ENCODE measurements at places on chromosomes 4 and X. TPM values are rescaled to one million over a fixed set of nuclear protein-coding genes. Genes with fewer than 3 reads are reported as not detected.

- DNase-seq: peak; percentile 46
These were observed 7.2 kb upstream of the PRDM8 start for GRCh38 chr4:80189956-80190677.

DNA sequence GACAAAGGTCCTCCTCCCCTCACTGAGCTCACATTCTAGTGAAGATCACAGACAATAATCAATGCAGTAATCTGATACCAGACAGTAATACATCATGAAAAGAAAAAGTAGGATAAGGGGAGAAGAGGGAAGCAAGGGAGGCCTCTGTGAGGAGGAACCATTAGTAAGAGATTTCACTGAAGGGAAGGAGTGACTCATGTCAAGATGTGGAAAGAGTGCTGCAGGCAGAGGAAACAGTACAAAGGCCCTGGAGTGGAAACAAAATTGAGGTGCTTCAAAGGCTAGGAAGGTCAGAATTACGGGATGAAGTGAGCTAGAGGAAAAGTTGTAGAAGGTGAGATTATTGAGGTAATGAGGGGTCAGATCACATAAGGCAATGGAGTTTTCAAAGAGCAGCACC, 38.1 kb downstream of the LAMTOR3 start:
- no peak for DNase-seq

- DNase-seq: no peak
These were observed 2121.5 kb upstream of the AGA start for GRCh38 chr4:179563741-179564140.

ARHGEF38 gene
- 55.0 TPM for total RNA-seq

- peak; percentile 56 for DNase-seq
These were observed 66.2 kb downstream of the IL15 start for GRCh38 chr4:141702472-141703182.

TLR6 gene
- total RNA-seq: 5.7 TPM

DNA sequence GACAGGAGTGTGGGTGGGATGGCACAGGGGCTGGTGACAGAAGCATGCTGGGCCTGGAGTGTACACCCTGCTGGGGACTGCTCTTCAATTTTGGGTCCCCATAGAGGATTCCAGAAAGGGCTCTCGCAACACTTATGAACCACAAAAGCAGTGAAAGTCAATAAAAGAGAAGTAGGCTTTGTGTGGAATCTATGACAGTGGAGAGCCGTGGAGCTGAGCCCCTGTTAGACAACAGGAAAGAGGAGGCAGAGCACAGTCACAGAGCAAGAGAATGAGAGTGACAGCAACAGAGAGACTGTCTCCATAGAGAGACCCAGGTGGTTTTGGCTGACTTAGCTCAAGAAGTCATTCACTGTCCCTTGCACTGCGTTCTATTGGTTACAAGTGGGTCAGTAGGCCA, 135.1 kb upstream of the ATP6AP2 start:
- DNase-seq: no peak

POU4F2 gene
- not detected for total RNA-seq

IL3RA gene
- 21.6 TPM for total RNA-seq

FAM241A gene
- total RNA-seq: 2.8 TPM

TMEM271 gene
- not detected for total RNA-seq

RPA4 gene
- 1.5 TPM for total RNA-seq

All from lung (tissue), 17 donors.